Pons (tissue), 1 donor: ENCODE measurements at places on chromosomes 13 and 19.

- DNase-seq = no peak
Measured at GRCh38 chr19:58181902-58182576, 822 bp upstream of the ZNF274 start.

DNA sequence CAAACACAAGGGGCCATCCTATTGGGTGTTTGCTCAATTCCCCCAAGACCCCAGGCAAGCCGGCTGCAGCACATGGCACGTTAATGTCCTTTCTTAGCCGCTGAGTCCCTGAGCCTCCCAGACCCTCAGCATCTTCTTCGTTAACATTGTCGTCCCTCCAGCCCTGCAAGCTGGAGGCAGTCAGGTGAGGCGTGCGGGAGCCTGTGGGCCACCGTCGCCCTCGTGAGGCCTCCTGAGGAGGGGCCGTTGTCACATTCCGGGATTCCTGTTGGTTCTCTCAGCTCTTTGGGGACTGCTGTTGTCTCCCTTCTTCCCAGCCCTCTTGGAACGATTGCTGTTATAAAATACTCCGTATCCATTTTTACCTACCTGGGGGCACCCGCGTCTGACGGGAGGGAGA is 140.6 kb downstream of the KDM4B start:
- no peak for DNase-seq

GRCh38 chr19:1624458-1624857 is 19.2 kb upstream of the UQCR11 start:
- DNase-seq = peak; percentile 57

- no peak for DNase-seq
Measured at GRCh38 chr13:30982506-30982905, 50.0 kb downstream of the TEX26 start.

GRCh38 chr19:8210421-8211101 is 1.4 kb downstream of the CERS4 start:
- no peak for DNase-seq

GRCh38 chr13:85406269-85406975 is 392.8 kb downstream of the SLITRK6 start:
- DNase-seq = peak; percentile 94

- peak; percentile 84 for DNase-seq
Measured at GRCh38 chr19:18058208-18059009, 28.3 kb downstream of the IL12RB1 start.

DNA sequence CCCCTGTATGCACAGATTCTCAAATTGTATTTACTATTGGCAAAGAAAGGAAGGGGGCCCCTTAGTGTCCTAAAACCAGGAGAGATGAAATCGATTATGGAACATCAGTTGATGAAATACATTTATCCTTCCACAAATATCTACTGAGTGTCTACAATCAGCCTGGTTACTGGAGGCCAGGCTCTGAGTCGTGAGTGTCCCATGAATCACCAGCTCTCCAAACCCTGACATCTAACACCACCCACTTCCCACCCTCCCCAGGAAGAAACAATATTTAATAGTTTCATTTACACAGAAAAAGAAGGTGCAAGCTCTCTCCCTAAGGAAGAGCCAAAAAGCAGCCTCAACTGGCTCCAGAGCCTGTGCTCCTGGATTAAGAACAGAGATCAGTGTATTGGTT is 25.2 kb downstream of the KCTD15 start:
- no peak for DNase-seq

GRCh38 chr19:14550201-14550754 is 20.9 kb downstream of the TECR start:
- DNase-seq = no peak

- DNase-seq = no peak
Measured at GRCh38 chr13:113422807-113423519, 30.3 kb downstream of the ADPRHL1 start.

GRCh38 chr19:45440873-45441654 is 17.3 kb upstream of the ERCC1 start:
- no peak for DNase-seq

GRCh38 chr13:39144391-39144790 is 106.1 kb downstream of the NHLRC3 start:
- no peak for DNase-seq

DNA sequence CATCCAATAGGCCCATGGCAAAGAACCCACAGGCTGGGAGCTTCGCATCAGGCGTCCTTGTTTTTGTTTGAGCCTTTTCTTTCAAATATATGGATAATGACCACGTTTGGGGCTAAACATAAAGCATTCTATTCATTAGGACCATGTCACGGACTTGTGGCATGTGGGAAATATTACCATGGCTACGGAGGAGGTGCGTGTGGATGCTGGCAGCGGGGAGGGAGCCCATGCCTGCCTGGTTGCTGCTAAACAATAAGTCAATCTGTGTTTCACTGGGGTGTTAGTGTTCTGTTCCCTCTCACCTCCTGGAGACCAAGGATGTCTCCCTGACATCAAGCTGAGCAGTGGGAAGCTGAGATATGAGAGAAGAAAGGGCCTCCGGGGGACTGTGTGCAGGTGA is 121.1 kb downstream of the IRS2 start:
- DNase-seq = no peak

DNA sequence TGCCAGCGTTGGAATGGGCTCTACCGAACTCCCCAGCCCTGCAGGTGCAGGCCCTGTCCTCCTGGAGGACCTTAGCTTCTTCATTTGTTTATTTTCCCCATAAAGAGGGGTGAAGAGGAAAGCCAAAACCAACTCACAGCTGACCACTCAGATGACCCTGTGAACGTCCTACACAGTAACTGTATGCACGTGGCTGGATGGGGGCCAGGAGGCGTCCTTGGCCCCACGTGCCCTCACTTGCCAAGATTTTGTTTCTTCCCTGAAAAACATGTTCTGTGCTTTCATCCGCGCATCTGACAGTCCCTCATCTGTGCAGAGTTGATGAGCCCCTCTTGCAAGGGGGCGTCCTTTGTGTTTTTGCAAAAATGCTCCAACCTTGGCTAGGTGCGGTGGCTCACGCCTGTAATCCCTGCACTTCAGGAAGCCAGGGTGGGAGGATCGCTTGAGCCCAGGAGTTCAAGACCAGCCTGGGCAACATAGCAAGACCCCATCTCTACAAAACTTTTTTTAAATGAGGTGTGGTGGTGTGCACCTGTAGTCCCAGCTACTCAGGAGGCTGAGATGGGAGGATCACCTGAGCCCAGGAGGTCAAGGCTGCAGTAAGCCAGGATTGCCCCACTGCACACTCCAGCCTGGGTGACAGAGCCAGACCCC is 5.3 kb upstream of the TEKTIP1 start:
- DNase-seq = no peak

DNA sequence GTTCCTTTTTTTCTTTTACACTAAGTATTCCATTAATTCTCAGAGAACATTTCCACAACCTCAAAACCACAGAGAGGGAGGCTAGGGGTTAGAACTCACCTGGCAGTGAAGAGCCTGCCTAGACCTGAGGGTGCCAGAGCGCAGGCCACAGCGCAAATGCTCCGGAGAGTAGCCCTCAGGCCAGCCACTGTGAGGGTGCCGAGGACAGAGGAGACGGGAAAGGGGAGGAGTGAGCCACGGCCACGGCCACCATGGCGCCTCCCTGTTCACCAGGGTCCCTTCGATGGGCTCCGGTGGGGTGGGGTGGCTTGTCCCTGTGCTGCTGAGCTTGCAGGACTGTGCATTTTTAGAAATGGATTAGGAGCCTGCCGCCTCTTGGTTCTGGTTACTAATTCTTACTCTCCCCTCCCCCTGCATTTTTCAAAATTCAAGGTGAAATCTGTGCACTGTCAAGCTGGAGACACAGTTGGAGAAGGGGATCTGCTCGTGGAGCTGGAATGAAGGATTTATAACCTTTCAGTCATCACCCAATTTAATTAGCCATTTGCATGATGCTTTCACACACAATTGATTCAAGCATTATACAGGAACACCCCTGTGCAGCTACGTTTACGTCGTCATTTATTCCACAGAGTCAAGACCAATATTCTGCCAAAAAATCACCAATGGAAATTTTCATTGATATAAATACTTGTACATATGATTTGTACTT is 58.8 kb downstream of the GGACT start:
- no peak for DNase-seq

DNA sequence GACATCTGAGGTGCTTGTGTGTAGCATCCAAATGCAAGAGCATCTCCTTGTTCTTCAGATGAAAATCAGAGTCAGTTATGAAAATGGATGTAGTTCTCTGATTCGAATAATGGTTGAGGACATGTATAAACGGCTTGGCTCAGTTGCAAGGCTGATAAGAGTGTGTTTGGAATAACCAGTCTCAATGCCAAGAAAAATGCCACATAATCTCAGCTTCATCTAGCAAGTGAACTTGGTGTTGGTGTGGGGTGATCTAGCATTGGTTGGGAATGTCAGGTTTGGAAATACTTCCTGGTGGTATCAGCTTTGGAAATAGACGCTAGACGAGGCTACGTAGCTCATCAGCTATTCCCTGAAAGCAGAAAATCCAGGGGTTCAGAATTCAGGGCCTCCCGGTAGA is 362.0 kb downstream of the FGF9 start:
- DNase-seq = no peak

DNA sequence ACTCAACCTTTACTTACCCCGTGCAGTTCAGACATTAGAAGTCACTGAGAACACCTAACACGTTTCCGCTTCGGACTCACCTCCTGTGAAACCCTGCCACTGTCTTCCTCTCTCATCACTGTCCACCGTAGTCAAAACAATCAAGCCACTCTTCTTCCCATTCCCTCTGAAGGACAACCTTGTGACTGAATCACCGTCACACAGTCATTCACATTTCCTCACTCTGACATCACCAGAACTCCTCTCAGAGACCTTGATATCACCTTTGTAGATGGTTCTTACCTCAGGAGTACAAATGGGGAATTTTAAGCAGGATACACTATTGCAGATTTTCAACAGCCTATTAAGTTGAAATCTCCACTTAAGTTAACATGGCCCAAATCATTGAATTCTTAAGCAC is 1.3 kb upstream of the KBTBD6 start:
- DNase-seq = no peak

DNA sequence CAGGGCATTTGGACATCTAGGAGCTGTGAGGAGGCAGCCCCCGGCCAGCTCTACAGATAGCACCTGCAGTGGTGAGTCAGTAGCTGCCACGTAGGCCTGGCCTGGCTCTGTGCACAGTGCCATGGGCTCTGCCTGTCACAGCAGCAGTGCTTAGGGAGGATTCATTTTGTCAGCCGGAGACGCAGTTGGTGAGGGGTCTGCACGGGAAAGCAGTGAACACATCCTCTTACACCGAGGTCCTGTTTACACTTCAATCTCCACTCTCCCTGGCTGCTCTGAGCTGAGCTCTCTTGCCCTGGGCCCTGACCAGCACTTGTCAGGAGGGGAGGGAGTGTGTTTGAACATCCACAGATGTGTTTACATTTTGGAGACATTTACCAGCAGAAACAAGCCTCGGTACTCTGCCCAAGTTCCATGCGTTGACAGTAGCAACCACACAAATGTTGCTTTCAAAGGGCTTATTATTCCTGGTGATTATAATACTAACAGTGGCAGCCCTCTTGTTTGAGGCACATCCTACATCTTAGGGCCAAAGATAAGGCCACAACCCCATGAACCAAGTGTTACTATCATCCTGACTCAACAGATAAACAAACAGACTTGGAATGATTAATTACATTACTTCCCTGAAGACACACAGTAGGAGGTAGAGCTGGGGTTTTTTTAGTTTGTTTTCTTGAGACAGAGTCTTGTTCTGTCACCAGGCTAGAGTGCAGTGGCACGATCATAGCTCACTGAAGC is 148.9 kb downstream of the USP12 start:
- DNase-seq = peak; percentile 84

DNA sequence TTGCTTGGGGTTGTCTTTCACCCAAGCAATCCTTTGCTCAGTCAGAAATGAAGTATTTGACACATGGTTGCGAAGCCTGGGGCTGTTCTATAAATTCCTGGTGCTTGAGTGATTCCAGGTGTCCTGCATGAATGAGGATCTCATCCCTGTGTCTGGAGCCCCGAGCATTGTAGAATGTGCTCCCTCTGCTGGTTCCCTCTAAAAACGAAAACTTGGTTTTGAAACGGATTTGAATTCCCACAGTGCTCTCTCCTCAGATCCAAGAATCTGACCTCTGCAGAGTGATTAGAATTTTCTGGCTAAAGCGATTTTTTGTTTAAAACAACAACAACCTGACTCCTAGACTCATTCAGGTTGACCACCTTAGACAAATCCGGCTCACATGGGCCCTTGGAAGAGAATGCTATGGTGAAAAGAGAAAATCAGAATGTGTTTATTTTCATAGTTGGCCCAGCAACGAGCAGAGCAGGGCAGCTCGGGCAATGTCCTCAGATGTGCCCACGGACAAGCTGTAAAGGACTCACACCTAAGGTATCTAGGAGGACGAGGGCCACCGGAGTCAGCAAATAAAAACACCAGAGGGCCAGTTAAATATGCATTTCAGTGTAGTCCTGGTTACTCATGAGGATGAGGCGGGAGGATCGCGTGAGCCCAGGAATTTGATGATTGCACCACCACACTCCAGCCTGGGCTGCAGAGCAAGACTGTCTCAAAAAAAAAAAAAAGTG is 8.7 kb upstream of the ATP12A start:
- peak; percentile 51 for DNase-seq

- DNase-seq = no peak
Measured at GRCh38 chr19:3671680-3672574, 28.3 kb downstream of the PIP5K1C start.

- DNase-seq = no peak
Measured at GRCh38 chr13:39394796-39395678, 208.0 kb downstream of the LHFPL6 start.

DNA sequence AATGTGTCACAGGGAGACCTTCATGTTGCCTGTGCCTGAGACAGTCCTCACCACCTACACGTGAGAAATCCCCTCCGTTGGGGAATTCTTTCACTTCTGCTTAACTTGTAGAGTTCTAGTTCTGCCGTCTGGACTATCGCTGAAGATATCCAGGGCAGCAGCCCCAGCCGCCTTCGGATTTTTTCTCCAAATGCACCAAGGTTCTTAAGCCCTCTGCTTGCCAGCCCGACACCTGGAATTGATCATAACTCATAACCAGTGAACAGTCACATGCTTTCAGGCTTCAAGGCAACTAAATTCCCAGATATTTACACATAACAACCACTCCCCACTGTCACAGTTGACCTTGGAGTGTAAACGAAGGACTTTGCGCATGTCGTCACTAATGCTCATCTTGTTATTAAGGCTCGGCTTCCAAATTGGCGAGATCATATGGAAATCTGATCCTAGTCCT is 114.4 kb downstream of the RAB20 start:
- DNase-seq = peak; percentile 42

DNA sequence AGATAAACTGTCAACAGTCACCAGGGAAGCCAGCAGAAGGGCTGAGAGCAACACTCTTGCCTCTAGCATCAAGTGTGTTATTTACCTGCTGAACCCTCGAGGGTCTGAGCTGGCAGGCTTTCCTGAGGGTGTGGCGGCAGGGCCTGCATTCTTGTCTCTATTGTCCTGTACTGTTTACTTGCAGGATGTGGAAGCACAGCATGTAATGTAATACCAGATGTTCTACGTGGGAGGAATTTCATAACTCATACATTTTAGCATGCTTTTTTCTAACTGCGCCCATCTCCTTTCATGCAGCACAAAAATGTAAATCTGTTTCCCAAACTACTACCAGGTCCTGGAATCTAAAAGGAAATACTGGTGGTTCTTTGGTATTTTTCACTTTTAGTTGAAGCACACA is 153.1 kb downstream of the RGCC start:
- no peak for DNase-seq
